SIG-M5 (cell line): ENCODE measurements at places on chromosomes 7 and 10.

DNA sequence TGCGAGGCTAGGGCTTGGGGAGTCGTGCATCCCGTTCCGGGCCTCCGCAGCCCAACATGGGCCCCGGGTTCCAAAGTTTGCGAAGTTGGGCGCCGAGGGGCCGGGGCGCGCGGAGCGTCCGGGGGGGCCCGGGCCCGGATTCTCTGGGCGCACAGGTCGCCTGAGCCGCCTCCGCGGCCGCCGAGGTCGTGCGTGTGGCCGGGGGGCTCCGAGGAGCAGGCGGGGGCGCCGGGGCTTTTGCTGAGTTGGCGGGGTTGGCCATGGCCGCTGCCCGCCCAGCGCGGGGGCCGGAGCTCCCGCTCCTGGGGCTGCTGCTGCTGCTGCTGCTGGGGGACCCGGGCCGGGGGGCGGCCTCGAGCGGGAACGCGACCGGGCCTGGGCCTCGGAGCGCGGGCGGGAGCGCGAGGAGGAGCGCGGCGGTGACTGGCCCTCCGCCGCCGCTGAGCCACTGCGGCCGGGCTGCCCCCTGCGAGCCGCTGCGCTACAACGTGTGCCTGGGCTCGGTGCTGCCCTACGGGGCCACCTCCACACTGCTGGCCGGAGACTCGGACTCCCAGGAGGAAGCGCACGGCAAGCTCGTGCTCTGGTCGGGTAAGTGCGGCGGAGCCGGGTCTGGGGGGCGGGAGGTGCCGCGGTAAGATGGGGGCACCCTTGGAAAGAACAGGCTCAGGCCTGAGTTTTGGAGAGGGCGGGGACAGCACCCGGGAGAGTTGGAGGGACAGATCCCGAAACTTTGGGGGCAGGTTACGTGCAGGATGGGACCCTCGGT is 643 bp downstream of the SMO start:
- no peak for DNase-seq

GRCh38 chr7:55110282-55110992 is 91.6 kb downstream of the EGFR start:
- no peak for DNase-seq

DNA sequence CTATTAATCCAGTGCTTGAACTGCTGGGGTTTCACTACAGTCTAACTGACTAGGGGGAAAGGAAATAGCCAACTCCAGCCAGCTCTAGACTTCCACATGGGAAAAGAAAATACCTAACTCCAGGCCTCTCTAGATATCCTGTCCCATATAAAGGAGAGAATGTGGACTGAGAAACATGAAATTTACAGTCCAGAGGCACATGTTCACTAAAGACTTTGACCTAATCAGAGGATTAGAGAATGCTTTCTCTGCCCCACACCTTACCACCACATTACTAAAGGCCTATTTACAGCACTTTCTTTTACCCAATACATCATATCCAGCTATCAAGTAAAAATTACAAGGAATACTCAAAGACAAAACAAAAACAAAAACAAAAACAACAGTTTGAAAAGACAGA is 164.2 kb downstream of the PCLO start:
- DNase-seq: no peak

DNA sequence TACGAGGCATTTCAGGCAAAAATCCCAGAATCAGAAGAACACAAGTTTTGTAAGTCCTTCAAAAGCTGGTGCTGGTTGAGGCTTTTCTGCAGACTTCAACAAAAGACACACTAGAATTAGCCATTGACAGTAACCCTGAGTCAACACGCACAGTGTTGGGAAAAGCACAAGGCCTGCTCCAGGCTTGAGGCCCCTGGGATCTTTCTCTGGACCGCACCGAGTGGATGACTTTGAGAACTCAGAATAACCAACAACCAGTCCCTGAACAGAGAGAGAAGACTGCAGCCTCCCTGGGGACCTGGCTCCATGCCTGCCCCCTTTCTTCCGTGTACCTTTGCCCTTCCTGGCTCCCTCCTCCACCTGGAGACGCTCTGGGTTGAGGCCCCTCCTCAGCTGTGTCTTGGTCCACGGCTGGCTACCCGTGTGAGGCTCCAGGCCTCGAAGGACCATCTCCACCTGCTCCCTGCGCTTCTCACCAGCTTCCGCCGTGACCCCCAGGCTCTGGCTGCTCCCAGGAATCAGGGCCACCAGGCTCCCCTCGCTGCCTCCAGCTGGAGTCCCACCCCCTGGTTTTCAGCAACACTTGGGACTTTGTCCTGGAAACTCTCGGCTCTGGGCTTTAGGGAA is 28.4 kb downstream of the DIP2C start:
- no peak for DNase-seq

- DNase-seq: no peak
These were observed 2.5 kb upstream of the VGF start for GRCh38 chr7:101167645-101168411.

DNA sequence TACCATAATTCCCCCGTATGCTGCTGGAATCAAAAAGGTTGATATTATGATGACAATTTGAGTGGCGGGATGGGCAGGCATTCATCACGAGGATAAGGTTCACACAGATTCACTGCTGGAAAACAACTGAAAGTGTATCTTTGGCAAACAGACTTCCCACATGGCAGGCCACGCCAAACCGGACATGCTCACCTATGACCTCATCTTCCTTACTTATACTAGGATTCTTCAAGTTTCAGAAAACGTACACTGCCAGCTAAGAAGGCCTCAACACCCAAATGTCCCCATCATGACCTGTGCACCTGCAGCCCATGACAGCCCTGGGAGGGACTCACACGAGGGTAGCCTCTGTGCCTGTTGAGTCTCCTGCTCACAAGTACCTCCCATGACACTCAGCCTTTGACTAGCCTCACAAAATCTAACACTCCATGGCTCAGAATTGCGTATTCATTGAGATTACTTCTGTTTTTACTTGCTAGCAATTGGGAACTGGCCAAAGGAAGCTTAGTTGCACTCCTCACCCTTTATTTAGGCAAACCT is 259.0 kb upstream of the GHITM start:
- no peak for DNase-seq

DNA sequence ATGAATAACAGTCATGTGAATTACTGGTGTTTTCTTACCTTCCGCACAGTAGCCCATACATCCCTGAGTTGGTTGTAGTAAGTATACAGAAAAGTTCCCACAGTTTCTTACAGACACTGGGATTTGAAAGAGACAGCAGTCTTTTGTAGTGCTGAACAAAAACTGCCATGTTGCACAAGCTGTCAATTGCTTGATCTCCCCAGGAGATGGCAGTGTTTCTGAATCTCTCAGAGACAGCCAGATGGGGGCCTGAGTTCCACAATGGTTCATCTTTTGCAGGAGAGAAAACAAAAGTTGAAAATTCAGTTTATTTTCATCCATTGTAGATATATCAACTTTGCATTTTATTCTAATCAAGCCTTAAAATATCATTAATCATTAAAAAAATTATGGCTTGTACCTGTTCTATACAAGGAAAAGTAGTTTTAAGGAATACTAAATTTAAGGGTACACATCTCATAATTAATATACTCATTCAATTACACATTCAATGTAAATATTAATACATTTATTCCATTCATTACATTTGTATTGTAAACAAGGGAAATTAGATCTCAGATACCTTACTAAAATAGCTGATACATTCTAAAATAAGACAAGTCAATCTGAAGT is 14.5 kb downstream of the VWDE start:
- peak; percentile 4 for DNase-seq

DNA sequence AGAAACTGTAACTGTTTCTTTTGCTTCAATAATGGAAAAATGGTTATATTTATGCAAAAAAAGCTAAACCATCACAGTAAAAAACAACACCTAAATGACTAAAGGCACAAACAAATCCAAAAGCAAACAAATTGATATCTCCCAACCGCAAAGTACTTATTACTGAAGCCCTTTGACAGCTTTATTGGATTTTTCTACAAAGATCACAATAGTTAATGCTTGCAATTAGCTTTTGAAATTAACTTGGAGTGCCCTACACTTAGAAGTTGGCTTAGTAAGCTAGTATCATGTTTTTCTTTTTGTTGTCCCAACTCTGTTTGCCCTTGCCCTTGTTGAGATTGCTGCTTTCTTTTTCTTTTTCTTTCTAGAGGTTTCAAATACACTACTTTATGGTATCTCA is 257.5 kb downstream of the INHBA start:
- DNase-seq: no peak
